Activated T-helper 1 cell treated with anti-CD3 and anti-CD28 coated beads, Interleukin-12 subunit alpha, Interleukin-12 subunit beta, Interleukin-2, Interleukin-4 antibody, amounts not matched to agents 30 ng/mL and 10 ng/mL and 1 ng/mL, durations not matched to agents 14 hours and 24 hours and 36 hours (primary cell): ENCODE measurements at places on chromosomes 5 and 9. TPM values are rescaled to one million over a fixed set of nuclear protein-coding genes. Genes with fewer than 3 reads are reported as not detected.
A peak's percentile ranks its signal among the peaks of the same experiment; 100 is the strongest.

DNA sequence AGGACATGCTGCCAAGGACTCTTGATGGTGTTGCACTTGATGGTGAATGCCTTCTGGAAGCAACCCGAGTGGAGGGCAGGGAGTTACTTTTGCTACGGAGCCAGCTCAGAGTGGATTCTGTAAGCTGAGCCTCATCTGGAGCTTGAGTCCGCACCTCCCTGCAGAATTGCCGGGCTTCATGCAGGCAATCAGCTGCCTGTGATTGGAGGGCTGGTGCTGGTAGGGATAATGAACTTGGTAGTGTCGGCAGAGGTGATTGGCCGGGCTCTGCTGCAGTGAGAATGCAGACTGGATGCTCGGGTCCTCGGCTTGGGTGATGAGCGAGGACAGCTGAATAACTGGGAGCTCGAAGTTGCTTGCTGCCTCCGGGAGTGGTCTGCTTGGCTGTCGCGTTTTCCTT lies 23.1 kb downstream of the SLC25A25 start:
- DNase-seq, result no peak

DNA sequence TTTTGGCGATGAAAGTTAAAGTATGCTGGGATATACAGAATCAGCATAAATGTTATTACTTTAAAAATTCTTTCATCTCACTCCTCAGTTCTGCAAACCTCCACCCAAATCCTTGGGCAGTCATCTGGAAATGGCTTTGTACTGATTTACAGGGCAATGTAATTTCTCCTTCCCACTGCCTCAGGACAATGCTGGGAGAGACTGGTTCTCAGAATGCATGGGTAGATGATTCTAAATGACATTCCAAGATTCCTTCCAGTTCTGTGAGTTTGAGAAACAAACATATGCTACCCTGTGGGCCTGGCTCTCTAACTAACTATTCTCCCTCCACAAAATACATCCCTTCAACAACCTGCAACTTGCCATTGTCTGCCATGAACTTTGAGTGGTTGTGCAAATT lies 7.5 kb upstream of the PSAT1 start:
- no peak for DNase-seq

DNA sequence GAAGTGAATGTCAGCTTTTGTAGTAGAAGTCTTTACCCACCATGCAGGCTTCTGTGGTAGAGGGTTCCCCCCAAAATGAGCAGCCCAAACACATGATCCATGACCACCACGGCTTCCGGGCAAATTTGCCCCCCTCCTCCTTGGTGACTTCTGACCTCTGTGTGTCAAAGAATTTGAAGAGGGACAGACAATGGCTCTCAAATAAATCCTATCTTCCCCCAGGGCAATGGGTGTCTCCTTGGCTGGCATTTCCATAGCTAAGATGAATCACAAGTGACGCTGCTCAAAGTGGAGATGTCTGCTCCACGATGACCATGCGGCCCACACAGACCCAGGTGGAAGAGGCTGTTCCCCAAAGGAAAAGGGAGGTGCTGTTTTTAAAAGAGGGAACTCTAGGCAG lies 30.2 kb upstream of the BOD1 start:
- DNase-seq, result no peak

- DNase-seq, result peak; percentile 24
These were observed 37.3 kb upstream of the FYB1 start for GRCh38 chr5:39256477-39257235.

DNA sequence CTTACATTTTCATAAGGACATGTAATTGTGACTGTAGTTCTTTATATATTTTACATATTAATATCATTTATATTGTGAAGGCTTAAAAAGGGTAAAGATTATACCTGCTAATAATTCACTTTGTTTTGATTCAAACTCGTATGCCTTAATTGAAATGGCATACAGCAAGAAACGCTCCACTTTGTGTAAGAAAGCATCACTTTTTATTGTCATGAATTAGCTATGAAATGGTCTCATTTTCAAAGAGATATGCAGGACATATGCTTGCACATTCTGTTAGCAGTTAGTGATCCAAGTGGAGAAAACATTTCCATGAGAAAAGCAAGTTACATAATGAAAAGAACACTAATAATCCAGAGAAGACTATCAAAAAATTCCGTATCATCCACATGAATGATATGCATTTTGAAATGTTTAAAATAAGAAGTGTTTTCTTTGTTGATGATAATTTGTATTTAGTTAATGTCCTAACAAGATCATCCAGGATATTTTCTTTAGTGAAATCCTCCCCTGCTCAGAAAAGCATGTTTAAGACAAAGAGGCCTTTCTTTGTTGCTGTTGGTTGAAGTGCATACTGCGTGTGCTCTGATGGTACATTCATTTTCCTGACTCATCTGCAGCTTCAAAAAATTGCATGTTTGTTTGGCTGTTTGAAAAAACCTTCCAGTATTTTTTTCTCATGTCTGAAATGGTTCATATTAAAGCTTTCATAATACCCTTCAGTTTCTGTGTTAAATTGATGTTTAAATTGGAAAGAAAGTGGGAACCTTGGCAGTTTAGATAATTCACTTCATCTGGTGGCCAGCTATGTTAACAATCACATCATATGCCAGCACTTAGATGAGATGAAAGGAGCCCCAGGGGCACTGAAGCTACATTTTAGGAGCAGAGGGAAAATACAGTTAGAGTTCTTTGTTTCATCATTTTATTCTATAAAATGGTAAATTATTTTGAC lies 242.2 kb downstream of the CSNK1G3 start:
- DNase-seq, result no peak

- no peak for DNase-seq
These were observed 35.1 kb downstream of the DENND1A start for GRCh38 chr9:123894822-123895221.

GRCh38 chr9:108869092-108869725 lies 7.1 kb downstream of the ACTL7A start:
- no peak for DNase-seq

DNA sequence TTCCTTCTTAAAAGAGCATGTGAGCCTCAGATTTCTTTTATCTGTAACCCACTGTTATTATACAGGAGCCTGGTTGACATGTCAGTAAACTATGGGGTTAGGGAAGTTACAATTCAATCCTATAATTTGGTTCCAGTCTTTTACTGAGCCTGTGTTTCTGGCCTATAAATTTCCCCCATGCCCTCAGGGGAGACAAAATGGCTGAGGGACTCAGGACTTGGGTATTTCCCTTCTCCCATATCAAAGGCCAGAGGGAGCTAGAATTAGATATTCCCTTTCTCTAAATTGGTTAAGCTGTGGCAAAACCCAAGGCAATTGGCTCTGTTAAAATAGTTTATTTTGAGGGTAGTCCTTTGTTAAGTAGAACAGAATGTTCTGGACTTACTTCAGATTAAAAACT lies 823.2 kb downstream of the TLE1 start:
- no peak for DNase-seq

GRCh38 chr9:81193362-81194339 lies 495.7 kb downstream of the TLE1 start:
- DNase-seq, result no peak

DNA sequence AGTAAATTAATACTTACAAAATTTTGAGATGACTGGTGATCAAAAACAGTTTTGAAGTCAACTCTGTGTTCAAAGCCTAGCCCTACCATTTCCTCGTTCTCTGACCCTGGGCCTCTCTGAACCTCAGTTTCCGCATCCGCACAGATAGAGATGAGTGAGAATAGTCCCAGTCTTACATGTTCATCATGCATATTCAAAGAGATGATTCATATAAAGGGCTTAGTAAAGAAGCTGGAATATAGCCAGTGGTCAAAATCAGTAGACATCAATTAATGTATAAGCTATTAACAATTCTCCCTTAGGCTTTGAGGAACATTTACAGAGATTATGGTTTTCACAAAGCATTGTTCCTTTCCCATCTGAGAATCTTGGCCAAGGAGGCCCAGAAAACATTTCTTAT lies 250.6 kb downstream of the SPOCK1 start:
- no peak for DNase-seq

DNA sequence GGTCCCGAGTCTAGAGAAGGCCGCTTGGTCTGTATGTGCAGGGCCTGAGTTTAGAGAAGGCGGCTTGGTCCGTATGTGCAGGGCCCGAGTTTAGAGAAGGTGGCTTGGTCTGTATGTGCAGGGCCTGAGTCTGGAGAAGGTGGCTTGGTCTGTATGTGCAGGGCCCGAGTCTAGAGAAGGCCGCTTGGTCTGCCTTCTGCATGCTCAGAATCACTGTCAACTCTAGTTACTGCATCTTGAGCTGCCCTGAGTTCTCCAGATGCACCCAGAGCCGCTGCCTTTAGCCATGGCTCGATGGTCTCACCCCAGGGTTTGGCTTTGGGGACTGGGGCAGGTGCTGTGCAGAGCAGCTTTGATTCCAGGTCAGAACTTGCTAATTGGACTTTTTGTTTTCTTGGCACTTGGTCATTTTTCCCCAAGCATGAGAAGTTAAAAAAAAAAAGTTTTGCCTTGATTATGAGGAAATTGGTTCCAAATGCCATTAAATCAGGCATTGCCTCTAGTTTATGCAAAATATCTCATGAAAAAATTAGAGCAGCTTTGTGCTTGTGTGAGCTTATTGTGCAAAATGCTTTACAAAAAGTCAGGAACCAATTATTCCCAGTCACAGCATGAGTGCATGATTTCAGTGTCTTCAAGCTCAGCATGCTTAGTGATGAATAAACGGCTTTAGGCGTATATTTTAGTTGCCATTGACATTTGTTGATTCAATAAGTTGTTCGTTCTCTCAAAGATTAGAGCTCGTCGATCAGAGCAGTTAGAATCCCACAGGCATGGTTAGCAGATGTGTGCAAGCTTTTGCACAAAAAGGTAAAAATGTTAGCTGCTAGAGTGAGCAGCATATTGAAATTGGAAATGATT lies 25.4 kb upstream of the EXOC3 start:
- DNase-seq, result no peak

GRCh38 chr5:175889910-175890684 lies 18.7 kb downstream of the CPLX2 start:
- no peak for DNase-seq

GRCh38 chr5:82399111-82399510 lies 121.0 kb upstream of the RPS23 start:
- DNase-seq, result no peak

DNA sequence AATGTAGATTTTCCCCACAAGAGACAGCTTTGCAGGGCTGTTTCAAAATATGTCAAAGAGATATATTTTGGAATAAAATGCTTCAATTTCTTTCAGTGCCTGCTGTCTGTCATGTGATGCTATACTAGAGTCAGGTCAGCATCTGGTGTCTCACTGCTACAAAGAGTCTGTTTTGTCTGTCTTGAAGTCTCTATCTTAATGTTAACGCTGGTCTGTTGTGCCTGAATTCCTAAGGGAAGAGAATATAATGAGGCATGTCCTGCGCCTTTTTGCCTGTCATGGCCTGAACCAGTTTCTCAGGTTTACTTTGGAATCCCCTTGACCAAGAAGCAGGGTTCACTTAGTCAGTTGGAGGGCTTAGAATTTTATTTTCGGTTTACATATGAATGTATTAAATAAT lies 176.4 kb downstream of the PDZD2 start:
- DNase-seq, result no peak

COL23A1 gene
- total RNA-seq, result not detected in 2 replicates

MEGF10 gene
- not detected in 2 replicates for total RNA-seq

RHOBTB3 gene
- 0.36 and 0.71 TPM in 2 replicates for total RNA-seq

DDX4 gene
- total RNA-seq, result 0.12 TPM in 1 of 2 replicates, not detected in the other

KIF12 gene
- total RNA-seq, result not detected in 2 replicates

ECM2 gene
- not detected in 2 replicates for total RNA-seq

SLC46A2 gene
- total RNA-seq, result not detected in 2 replicates

SARDH gene
- 0.51 and 0.60 TPM in 2 replicates for total RNA-seq
